ENCODE measurements at places on chromosomes 4 and X. TPM values are rescaled to one million over a fixed set of nuclear protein-coding genes. Genes with fewer than 3 reads are reported as not detected.

The LNX1 gene
- not detected for total RNA-seq

The AWAT2 gene
- not detected for total RNA-seq

The AREG gene
- not detected for total RNA-seq

The PNCK gene
- 9.4 TPM for total RNA-seq

The COX7B2 gene
- total RNA-seq, result not detected

The IQSEC2 gene
- 1.7 TPM for total RNA-seq

The NUDT11 gene
- total RNA-seq, result 39.8 TPM

The SRPK3 gene
- total RNA-seq, result 0.30 TPM

The FLNA gene
- total RNA-seq, result 786 TPM

The ZMYM3 gene
- 85.2 TPM for total RNA-seq

The FAM3A gene
- 29.9 TPM for total RNA-seq

The CBR4 gene
- total RNA-seq, result 36.0 TPM

The ARHGAP24 gene
- 1.5 TPM for total RNA-seq

The CXXC4 gene
- 18.9 TPM for total RNA-seq

DNA sequence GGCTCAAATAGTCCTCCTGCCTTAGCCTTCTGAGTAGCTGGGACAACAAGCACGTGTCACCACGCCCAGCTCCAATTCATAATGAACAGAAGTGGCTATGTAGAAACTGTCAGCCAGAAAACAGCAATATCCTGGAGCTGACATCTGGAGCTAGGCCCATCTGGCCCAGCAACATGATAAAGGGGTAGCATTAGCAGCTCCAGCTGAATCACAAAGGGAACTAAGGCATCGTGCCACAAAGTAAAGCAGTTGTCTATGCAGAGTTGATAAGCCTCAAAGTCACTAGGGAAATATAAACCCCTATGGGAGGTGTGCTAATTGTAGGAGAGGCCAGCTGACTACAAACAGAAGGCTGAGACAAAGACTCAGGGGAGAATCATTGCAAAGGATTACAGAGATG lies 270.5 kb upstream of the GPC4 start:
- DNase-seq, result no peak

GRCh38 chr4:75844151-75844662 lies 58.0 kb downstream of the PPEF2 start:
- no peak for DNase-seq

- DNase-seq, result no peak
Measured at GRCh38 chrX:11461201-11462001, 168.2 kb downstream of the AMELX start.

- no peak for DNase-seq
Measured at GRCh38 chr4:13327991-13328390, 156.1 kb downstream of the RAB28 start.

GRCh38 chrX:129239371-129239770 lies 283.9 kb downstream of the SMARCA1 start:
- no peak for DNase-seq

GRCh38 chrX:44975666-44976263 lies 102.8 kb downstream of the KDM6A start:
- no peak for DNase-seq

DNA sequence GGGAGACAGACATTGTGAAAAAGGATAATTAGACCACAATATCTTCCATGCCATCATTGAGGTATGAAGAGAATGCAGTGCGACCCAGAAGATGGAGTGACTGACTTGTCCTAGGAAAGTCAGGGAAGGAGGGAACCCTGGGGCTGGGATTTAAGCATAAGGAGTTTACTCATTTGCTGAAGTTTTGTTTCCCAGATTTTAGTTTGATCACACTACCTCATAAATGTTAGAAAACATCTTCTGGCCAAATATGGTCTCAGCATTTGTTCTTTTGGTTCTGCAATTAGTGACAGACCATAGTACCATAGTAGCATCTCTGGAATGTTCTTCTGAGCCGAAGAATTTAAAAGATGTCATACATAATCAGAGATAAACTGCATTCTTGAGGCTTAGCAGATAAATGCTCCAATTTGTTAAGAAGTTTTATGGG lies 96.5 kb upstream of the PGRMC2 start:
- no peak for DNase-seq

- no peak for DNase-seq
Measured at GRCh38 chr4:2255501-2256155, 6.3 kb downstream of the MXD4 start.

DNA sequence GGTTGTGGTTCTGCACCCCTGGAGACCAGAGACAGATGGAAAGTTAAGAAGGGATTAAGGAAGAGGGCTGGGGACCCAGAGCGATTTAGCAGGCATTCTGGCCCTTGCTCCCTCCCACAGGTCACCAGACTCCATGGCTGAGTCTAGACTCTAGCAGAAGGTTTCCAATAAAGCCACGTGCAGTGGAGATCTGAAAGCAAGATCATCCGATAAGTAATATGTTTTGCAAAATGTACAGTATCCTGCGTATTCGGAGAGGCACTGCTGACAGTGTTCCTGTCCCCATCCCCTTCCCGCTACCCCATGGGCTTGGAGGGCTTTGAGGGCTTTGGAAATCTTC lies 531 bp upstream of the GPRIN3 start:
- DNase-seq, result no peak

GRCh38 chr4:81516241-81516640 lies 44.5 kb upstream of the RASGEF1B start:
- DNase-seq, result no peak

DNA sequence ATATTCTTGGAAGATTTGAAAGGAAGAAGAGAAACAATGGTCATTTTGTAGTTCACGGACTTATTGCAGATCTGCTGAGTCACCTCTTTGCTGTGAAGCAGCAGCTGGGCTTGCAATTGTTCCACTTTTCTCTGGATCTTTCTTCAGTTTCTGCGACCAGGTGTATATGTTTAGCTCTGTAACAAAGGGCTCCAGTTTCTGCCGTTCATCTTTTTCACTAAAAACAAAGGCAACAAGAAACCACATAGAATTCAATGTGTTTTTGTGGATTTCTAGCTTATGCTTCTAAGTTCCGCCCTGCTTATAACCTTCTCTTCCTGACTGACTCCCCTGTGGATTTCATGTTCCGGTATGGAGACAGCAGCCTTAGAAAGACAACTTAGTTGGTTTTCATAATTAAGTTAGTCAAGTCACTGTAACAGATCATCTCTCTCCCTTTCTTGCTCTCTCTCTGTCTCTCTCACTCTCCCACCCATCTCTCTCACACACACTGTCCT lies 121.6 kb upstream of the EPHA5 start:
- no peak for DNase-seq

DNA sequence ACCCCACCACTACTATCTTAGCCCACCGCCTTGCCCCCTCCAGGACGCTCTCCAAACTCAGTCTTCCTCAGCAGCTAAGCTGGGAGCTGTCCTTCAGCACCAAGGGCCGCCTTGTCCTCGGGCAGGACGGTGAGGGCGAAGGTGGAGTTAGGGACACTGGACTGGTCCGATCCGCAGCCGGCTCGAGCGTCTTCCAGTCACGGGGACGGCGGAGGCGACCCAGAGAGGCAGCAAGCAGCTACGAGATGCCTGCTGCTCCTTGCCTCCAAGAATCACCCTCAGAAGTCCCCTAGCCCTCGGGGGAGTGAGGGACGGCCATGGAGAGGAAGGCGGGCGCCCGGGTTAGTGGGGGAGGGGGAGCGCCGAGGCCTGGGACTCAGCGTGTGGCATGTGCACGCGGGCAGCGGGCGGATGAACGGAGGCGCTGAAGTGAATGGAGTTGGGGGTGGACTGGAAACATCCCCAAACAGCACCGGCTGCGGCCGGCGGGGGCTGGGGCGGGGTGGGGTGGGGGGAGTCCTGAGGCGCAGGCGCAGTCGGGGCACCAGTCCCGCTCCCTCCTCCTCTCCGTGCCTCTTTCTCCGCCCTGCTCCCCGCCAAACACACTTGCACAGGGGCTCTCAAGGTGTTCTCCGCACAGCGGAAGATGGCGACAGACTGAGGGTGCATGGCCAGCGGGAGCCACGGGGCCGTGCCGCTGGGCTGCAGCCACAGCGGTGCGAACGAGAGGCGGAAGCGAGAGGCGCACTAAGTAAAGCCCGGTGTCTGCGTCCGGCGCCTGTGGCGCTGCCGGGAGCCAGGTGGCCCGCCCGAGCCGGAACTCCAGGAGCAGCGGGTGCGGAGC lies at the start of gene NALF2:
Gene NALF2, plus strand, starts transcription at position 545 of the 844 bp plus-strand sequence. CDS start 957 bp downstream, outside the sequence.
- DNase-seq, result peak; percentile 55

- no peak for DNase-seq
Measured at GRCh38 chrX:40843643-40844042, 108.3 kb upstream of the MED14 start.

DNA sequence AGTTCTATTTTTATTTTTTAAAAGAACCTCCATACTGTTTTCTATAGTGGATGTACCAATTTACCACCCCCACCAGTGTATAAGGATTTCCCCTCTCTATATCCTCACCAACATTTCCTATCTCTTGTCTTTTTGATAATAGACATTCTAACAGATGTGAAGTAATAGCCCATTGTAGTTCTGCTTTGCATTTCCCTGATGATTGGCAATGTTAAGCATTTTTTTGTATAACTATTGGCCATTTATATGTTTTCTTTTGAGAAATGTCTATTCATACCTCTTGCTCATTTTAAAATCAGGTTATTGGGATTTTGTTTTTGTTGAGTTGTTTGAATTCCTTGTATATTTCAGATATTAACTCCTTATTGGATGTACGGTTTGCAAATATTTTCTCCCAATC lies 251.1 kb upstream of the HTR2C start:
- no peak for DNase-seq

- DNase-seq, result no peak
Measured at GRCh38 chr4:152572417-152573086, 36.7 kb upstream of the FBXW7 start.

DNA sequence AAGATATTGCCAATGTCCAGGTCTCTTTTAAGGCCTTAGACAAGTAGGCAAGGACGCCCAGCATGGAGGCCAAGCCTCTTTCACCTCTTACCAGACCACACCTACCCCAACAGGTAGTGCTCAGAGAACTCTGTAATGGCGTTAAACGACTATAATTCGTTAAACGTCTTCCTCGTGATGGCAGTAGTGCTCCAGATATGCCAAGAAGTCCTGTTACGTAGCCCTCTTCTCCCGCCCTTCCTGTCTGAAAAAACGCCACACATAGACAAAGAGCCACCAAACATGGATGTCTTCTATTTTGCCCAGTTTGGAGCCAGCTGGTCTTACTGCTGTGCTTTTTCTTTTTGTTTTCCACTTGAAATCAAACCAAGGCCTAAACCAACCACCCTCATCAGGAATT lies 190.7 kb downstream of the OR13H1 start:
- no peak for DNase-seq

DNA sequence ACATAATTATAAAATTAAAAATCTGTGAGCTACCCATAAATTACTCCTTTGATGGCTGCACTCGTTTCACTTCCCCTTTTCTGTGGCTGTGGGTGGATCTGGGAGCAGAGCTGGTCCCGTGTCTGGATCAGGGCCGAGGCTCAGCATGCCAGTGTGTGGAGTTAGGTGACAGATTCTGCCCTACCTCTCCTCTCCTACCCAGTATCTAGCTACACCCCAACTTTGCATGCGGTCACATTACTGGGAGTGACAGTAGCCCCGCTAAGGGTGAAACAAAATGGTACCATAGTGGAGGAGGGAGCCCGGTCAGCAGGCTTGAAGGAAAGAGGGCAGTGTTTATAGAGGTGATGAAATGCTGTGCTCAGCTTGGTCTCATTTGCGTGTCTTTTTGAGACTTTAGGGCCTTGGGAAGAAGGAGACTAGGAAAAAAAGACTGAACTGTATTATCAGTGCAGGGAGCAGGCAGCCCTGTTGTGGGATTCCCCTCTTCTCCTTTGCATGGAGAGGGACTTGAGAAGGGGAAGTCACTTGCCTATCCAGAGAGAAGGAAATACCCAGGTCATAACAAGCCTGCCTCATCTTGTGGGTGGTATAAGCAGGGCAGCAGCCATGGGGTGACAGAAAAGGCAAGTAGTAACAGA lies 48.4 kb downstream of the ARHGAP10 start:
- no peak for DNase-seq

GRCh38 chrX:149060921-149061320 lies 444.2 kb downstream of the IDS start:
- DNase-seq, result no peak

DNA sequence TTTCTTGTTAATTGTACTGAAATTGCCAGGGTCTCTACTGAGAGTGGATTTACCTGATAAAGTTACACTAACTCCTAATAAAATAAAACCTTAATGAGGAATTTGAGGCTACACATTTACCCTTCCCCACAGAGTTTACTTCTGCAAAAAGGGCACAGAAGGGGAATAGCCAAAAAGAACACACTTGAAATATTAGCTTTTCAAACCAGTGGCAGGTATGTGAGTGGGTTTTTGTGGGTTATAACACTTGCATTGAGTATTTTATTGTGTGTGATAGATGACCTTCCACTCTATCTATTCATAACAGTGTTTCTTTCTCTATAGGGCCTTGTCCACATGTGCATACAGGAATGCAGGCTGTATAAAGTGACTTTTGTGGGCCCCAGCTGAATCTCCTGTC lies 5.0 kb upstream of the GPR174 start:
- DNase-seq, result no peak
